Uterus (tissue), 4 donors: ENCODE measurements at places on chromosomes 5 and 9. TPM values are rescaled to one million over a fixed set of nuclear protein-coding genes. Genes with fewer than 3 reads are reported as not detected.

Gene FOXD4
- total RNA-seq: not detected

DNA sequence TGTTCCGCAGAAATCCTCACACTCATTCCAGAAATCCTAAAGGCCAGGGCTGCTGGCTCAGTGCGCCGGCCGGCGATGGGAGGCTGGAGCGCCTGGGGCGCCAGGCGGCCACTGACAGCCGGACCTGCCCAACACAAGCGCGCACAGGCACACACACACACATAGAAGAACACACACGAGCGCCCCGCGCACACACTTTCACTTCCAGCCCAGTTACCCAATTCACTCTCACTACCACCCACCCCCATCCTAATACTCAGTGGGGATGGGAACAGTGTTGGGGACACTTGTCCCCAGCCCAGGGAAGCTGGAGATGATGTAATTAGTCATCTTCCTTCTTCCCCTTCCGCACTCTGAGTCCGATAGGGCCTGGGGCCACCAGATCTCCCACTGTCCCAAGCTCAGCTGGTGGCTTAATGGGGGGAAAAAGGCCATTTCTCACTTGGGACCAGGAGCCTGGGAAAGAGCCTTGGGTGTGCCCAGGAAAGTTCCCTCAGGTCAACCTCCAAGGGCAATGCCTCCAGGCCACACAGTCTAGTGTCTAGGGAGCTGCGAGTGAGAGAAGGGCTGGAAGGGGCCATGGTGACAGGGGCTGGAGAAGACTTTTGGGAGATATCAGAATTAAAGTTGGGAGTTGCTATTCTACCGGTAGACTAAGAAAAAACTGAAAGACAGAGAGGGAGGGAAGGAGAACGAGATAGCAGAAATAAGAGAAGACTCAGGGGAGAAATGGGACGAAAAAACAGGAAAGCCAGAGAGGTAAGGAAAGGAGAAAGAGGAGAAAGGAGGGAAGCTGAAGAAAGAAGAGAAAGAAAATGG lies 1.7 kb downstream of the EBF1 start:
- peak; percentile 55 for DNase-seq

Gene SH3RF2
- 0.88 TPM for total RNA-seq

Gene KLHL9
- 24.7 TPM for total RNA-seq

- peak; percentile 54 for DNase-seq
Observed at GRCh38 chr9:131739959-131740648, at the start of gene RAPGEF1. Gene RAPGEF1 (minus strand): TSS chr9:131740076. CDS start chr9:131739830, 246 bp downstream.

DNA sequence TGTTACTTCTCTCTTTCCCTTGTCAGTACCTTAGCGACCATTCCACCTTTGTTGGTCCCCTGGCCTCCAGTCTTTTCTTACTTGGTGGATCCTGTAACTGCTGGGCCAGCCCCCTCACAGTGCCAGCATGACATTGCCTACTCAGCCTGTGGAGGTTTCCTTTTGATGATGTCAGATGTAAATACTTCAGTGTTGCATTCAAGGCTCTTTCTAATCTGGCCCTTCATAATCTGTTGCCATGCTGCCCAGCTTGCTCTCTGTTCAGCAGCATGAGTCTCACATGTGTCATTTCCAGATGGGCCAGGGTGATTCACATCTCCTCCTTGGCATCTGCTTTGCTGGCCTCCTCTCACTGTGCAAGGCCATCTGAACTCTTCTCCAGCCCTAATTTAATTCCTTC lies 57.1 kb downstream of the MAST4 start:
- DNase-seq: no peak

DNA sequence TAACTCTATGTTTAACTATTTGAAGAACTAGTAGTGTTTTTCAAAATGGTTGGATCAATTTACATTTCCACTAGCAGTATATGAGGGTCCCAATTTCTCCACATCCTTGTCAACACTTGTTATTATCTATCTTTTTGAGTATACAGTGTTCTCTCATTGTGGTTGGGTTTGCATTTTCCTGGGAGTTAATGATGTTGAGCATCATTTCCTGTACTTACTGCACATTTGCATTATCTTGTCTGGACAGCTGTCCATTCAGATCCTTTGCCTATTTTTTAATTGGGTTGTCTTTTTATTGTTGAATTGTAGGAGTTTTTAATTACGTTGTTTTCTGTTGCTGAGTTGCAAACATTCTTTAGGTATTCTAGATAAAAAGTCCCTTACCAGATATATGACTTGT lies 103.4 kb upstream of the LRRTM2 start:
- DNase-seq: no peak

- no peak for DNase-seq
Observed at GRCh38 chr5:58466939-58467338, 7.1 kb upstream of the PLK2 start.

Gene SLC4A9
- 0.12 TPM for total RNA-seq

- DNase-seq: no peak
Observed at GRCh38 chr5:14296533-14297331, 153.6 kb downstream of the TRIO start.

Gene CEMIP2
- total RNA-seq: 16.1 TPM

GRCh38 chr9:37927132-37927531 lies 23.2 kb upstream of the SLC25A51 start:
- no peak for DNase-seq

Gene GNA14
- total RNA-seq: 23.6 TPM

DNA sequence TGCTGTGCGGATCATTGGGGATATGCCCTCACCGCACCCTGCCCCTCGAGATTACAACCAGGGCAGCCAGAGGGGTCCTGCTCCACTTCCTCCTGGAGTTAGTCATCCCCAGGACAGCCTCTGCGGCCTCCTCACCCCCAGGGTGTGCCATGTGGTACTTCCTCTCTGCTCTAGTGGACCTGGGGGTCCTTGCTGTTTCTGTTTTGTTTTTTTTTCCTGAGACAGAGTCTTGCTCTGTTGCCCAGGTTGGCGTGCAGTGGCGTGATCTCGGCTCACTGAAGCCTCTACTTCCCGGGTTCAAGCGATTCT lies 5.2 kb upstream of the FCN1 start:
- no peak for DNase-seq

DNA sequence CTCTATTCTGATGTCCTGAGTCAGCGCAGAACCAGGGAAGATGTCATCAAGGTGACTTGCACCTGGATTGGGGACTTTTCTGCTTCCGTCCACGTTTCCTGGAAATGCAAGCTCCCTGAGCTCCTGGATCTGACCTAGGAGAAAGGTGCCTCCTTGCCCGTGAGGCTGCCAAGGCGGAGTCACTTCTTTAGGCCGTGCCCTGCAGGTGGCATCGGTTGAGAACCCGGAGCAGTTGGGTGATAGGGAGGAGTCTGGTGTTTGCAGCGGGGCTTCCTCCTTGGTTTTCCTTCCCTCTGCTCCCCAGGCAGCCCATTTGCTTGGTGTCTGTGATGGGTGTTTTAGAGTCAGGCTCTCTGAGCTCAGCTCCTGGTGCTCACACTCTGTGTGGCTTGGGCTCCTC lies 15.2 kb downstream of the NANS start:
- DNase-seq: no peak
